ENCODE measurements at places on chromosomes 16 and 17.
A peak's percentile ranks its signal among the peaks of the same experiment; 100 is the strongest.

GRCh38 chr17:27649929-27650328 is 18.9 kb downstream of the LGALS9 start:
- no peak for DNase-seq

DNA sequence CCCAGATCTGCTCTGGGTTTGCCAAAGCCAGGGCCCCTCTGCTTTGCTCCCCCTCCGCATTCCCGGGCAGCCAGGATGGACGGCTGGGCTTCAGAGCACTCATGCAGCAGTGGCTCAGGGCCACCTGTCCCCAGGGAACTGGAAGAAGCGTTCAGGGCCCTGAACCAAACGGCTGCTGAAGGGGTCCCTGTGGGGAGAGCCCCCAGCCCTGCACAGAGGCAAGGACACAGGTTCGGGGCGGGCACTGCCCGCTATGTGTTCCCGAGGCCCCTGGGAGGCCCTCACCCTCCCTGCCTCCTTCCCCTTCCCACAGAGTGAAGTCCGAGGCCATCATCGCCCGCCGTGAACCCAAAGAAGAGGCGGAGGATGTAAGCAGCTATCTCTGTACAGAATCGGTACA is 10.4 kb downstream of the NME3 start:
- DNase-seq = no peak

GRCh38 chr16:1865902-1866690 is 5.9 kb downstream of the MEIOB start:
- no peak for DNase-seq

- DNase-seq = no peak
Measured at GRCh38 chr16:1030473-1030901, 42.1 kb upstream of the SSTR5 start.

GRCh38 chr16:78365366-78365765 is 265.9 kb downstream of the WWOX start:
- no peak for DNase-seq

DNA sequence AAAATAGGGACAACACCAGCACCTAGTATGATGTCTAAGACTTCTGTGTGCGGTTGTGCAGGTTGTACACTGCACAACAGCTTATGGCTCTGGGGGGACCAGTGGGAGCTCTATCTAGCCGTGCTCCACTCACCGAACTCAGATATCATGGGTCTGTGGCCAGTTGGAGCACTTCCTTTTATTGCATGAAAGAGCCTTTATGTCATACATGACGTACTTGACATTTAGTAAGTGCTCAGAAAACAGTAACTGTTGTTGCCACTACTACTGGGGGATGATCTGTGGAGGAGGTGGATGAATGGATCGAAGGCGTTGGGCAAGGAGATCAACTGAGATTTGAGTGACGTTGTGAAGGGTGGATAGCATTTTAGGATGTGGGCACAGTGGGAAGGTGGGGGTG is 368.8 kb downstream of the SNX29 start:
- no peak for DNase-seq

- DNase-seq = no peak
Measured at GRCh38 chr17:71905376-71906031, 215.3 kb upstream of the SOX9 start.

GRCh38 chr16:55728797-55729196 is 73.0 kb downstream of the SLC6A2 start:
- no peak for DNase-seq

GRCh38 chr17:7114241-7114874 is at the start of gene ASGR2:
Gene ASGR2 (minus strand): TSS chr17:7114822. CDS start chr17:7114240, 582 bp downstream.
- no peak for DNase-seq

DNA sequence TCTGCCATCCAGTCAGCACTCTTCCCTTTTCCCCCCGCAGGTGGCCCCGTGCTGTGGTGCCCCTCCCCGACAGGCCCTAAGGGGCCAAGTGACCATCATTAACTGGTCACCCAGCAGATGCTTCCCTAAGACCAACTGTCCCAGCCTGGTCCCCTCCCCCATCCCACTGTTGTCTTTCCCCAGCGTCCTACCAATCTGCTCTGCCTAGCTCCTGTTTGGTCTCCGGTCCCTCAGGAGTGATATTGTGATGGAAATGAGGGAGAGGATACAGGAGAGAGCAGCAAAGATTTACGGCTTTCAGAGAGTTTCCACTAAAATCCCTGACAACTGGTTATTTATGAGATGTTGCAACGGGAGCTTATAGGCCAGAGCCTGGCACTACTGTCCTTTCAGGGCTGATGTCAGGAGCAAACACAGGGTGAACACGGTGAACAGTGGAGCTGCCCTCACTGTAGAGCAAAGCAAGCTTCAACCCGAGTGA is 1.4 kb upstream of the TTLL6 start:
- no peak for DNase-seq

DNA sequence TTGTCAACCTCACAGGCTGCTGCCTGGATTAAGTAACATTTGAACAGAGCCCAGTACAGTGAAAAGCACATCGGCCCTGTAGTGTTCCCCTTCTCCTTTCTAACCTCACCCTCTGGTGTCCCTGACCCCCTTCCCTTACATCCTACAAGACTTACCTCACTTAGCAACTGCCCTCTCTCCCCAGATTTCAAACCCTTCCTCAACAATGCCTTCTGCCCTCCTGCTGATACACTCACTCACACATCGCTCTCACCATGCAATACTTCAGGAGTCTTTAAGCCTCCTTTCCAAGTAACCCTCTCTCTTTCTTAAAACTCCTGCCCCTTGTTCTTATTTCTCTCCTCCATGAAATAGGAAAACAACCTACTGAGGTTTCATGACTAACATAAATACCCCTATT is 17.8 kb downstream of the ZZEF1 start:
- no peak for DNase-seq

- DNase-seq = peak; percentile 22
Measured at GRCh38 chr16:47779201-47780016, 318.3 kb downstream of the PHKB start.

DNA sequence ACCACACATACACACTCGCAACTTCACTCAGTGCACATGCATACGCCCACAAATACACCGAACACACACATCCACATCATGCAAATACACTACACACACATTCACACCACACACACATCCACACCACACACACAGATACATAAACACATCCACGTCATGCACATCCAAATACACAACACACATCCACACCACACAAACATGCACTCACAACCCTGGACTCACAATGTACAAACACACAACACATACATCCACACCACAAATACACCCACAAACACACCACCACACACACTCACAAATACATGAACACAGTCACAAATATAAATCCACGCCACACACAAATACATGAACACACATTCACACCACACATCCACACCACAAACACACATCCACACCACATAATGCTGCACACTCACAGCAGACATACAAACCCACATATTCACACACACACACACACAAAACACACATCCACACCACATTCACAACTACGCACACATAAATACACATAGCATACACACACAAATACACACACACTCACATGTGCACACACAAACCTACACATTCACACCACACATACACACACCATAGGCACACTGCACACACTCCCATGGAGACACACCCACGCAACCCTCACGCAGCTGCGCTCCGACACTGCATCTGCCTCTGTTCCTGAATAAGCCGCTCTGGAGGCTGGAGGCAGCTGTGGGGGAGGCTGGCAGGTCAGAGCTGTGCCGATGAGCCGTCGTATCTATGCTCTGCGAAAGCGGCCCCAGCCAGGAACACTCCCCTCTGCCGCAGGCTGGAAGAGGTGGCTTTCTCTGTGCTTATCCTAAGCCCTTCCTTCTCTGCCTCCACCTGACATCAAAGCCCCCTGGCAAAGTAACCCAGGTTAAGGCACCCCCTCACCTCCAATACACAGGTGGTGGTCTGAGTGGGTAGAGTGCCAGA is 141.8 kb downstream of the GRIN2A start:
- DNase-seq = no peak

DNA sequence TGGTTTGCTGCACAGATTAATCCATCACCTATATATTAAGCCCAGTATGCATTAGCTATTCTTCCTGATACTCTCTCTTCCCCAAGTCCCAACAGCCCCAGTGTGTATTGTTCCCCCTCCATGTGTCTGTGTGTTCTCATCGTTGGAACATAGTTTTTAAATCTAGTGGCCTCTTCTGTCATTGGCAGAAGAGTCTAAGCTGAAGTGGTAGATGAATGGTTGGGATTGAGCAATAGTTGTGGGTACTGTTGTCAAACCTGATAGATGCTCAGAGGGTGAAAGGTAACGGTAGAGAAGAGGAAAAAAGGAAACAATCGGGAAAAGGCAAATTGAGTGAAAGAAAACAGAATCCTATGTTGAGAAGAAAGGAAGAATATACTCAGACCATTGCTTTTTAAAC is 29.9 kb downstream of the MAP3K3 start:
- no peak for DNase-seq

- no peak for DNase-seq
Measured at GRCh38 chr17:22270381-22270780, 578.1 kb downstream of the KCNJ18 start.

DNA sequence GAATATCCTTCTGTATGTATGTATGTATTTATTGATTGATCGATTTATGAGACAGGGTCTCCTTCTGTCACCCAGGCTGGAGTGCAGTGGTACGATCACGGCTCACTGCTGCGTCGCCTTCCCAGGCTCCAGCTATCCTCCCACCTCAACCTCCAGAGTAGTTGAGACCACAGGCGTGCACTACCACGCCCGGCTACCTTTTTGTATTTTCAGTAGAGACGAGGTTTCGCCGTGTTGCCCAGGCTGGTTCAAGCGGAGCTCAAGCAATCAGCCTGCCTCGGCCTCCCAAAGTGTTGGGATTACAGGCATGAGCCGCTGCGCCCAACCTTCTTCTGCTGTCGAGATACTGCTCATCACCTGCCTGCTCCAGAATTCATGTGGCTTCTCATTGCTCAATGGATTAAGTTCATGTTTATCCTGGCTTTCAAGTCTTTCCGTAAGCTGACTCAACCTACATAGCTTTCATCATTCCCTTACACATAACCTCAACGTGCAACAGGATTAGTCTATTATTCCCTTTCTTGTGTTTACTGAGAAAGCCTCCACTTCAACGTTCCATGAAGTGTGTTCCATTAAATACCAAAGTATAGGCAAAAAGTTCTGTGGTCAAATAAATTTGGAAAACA is 13.6 kb downstream of the TAC4 start:
- DNase-seq = no peak

DNA sequence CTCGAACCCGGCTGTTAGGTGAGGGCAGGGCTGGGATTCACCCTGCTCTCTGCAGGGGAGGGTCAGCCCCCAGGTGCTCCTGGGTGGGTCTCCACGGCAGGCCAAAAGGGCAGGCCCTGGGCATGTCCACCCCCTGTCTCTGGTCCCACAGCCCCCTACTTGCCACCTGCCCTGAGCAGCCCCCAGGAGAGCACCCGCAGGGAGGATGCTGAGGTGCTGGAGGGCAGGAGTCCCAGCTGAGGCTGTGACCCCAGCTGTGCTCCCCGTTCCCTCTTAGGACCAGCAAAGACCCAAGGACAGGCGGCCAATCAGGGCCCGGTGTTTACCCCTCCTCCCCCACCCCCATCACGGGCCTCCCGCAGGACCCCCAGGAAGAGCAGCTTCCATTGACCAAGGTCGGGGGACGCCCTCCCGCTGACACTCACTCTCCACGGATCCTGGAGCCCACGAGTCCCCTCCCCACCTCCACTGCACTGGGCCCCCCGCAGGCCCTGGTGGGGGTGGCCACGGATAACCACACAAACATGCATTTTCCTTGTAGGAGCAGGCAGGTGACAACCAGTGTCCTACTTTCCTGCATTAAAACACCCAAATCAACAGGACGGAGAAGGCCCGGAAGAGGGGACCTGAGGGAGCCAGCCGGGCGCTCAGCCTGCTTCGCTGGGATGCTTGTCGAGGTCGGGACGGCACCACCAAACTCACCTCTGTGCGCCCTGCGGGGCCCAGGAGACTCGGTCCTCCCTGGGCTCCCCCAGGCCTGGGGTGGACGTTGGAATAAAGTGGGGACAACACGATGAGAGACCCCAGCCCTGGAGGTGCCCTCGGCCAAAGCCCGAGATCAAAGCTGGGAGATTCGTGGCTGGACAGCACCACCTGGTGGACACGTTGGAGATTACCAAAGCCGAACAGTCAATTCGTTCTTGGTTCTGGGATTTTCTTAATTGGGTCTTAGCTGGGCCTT is 22.5 kb upstream of the ENPP7 start:
- DNase-seq = peak; percentile 57

DNA sequence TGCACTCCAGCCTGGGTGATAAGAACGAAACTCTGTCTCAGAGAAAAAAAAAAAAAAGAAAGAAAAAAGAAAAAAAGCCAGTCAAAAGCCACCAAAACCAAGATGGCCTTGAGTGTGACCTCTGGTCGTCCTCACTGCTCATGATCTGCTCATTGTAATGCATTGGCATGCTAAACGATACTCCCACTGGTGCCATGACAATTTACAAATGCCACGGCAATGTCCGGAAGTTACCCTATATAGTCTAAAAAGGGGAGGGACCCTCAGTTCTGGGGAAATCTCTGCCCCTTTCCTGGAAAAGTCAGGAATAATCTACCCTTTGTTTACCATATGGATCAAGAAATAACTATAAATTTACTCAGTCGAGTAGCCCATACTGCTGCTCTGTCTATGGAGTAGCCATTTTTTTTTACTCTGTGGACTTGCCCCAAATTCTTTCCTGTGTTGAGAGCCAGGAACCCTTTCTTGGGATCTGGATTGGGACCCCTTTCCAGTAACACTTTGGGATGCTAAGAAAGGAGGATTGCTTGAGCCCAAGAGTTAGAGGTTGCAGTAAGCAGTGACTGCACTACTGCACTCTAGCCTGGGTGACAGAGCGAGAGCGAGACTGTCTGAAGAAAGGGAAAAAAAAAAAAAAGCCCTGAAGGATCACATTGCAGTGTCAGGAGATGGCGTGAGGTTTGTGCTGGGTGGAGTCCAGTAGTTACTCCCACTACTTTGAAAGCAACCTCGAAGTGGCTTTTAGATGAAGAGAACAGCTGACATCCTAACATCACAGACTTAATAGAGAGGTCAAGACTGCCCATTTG is 3.7 kb upstream of the TMEM231 start:
- no peak for DNase-seq

DNA sequence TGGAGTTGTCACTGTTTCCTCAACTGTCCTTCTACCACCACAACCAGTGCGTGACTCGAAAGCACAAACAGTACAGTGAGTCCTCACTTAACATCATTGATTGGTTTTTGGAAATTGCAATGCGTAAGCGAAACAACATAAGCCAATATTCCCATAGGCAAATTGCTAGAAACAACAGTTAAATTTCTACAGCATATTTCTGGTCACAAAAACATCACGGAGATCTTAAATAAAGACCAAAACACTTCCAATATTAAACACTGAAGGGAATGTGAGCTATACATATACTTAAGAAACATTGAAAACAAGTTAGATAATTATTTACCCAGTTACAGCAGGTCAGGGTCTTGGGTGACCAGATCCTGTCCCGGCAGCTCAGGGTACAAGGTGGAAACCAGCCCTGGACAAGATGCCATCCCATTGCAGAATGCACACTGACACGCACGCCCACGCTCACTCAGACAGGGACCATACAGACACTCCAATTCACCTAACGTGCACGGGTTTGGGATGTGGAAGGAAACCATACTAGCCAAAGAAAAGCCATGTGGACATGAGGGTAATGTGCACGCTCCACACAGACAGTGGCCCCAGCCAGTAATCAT is 4.7 kb downstream of the SLC13A5 start:
- DNase-seq = no peak

Measured in CD4-positive, alpha-beta T cell treated with Interleukin-21 for 1 hour (primary cell).